Cortex of kidney (tissue), 1 donor: ENCODE measurements at places on chromosomes 3 and 15.

DNA sequence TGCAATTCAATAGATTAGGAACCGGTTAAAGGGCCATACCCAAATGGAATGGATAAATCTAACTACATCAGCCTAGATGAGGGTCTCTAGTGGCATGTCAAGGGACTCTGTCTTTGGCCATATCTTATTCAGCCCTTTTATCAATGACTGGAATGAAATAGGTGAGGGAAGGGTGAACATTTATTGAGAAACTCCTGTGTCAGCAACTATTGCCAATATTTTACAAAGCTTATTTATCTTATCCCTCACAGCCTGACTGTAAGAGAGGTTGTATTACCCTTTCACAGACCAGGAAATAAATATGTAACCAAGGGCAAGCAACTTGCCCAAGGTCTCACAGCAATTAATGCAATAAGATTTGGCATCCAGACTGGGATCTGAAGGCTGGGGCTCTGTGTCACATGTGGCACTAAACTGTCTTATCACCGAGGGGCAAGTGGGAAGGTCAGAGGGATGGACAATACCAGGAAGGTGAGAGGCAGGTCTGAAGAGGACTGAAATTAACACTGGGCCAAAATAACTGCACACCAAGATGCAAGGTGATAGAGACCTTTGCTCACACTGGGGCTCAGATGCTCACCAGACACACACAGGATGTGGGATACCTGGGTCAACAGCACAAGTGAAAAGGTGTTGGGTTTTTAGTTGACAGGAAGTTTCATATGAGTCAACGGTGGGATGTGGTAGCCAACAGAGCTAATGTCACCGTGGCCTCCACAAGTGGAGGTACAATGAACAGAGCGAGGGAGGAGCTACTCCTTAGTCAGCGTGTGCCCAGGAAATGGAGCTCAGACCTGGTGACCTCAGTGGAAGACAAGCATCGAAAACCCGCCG, 261.3 kb downstream of the RPLP1 start:
- DNase-seq, result no peak

DNA sequence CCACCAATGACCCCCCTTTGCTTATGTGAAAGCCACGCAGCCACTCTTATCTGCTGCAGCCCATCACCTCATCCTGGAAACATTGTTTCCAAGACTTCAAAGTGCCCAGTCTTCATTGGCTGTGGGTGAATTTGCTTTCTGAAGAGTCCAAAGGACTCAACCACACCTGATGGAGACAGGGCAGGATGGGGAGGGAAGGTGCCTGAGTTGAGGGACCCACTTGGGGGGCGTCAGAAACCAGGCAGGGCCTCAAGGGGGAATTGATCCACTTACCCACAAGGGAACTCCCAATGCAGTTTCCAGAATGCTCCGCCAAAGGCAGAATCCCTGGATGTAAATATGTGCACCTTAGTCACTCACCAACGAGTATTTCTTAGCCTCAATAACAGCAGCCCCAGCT, 147.9 kb upstream of the ATP2B2 start:
- no peak for DNase-seq

DNA sequence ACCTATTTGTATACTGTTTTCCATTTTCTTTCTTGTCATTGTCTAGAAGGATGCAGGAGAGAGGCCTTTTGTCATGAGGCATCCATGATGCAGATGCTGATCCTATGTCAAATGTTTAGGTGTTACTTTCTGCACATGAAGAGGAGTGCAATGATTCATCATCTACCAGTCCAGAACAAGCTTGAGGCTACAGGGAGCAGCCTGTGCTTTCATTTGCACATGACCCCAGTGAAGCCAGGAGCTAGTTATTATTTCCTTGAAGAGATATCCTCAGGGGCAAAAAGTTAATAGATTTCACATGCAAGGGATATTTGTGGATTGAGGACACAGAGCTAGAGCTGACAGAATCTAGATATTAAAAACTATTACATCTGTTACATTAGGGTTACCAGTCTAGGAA, 204.4 kb upstream of the TGFBR2 start:
- DNase-seq, result no peak

DNA sequence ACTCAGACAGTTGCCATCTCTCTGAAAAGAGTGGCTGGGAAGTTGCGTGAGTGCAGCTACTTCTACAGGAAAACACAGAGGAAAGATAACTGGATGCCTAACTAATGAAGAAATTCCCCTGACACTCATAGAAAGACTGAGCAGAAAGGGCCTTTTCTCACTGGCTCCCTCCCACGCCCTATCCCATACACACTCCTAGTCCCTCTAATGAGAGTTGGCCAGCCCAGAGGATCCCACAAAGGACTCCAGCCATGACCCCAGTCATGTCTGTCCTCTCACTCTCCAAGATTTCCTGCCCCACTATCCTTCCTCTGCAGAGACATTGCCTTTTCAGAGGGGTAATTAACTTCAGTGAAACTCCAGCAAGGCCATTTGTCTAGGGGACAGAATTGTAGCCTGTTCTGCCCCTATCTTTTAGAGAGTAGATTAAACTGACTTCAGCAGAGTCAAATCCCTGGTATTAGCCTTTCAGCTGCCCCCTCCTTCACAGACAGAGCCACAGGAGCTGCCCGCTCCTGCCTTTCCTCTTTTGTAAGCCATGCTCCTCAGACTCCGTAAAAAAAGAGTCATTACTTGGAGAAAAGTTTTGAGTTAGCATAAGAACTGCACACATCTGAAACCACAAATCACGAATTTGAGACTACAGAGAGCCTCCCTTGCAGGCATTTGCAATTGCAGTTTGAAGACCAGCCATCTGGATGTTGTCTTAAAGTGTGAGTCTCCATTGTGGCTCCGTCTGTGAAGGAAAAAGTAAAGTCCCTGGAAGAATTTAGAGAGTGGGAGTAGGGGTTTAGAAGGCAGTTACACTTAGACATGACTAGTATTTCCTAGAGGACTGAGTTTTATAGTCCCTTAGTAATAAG, 129.1 kb upstream of the SEMA6D start:
- DNase-seq, result no peak

GRCh38 chr15:74723754-74724334, 1.5 kb downstream of the CYP1A1 start:
- no peak for DNase-seq

- no peak for DNase-seq
Measured at GRCh38 chr3:53949541-53949940, 57.9 kb upstream of the SELENOK start.

- no peak for DNase-seq
Measured at GRCh38 chr3:180296971-180297370, 260.2 kb upstream of the PEX5L start.

DNA sequence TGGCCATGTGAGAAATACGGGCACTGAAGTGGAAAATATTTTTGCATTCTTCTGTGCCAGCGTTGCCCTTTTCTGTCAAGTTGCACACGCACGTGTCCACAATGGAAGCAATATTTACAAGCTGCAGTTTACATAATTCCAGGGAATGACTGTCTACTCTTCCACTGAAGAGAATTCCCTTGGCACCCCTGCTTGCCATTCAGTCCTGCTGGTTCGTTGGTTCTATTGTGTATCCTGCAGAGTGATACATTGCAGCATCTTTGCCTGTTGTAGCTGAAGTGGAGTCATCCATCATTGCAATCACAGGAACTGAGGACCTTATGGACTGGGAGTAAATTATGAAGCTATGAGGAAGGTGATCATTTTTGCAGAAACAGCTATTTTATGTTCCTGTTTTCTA, 759.4 kb downstream of the ROBO2 start:
- no peak for DNase-seq

DNA sequence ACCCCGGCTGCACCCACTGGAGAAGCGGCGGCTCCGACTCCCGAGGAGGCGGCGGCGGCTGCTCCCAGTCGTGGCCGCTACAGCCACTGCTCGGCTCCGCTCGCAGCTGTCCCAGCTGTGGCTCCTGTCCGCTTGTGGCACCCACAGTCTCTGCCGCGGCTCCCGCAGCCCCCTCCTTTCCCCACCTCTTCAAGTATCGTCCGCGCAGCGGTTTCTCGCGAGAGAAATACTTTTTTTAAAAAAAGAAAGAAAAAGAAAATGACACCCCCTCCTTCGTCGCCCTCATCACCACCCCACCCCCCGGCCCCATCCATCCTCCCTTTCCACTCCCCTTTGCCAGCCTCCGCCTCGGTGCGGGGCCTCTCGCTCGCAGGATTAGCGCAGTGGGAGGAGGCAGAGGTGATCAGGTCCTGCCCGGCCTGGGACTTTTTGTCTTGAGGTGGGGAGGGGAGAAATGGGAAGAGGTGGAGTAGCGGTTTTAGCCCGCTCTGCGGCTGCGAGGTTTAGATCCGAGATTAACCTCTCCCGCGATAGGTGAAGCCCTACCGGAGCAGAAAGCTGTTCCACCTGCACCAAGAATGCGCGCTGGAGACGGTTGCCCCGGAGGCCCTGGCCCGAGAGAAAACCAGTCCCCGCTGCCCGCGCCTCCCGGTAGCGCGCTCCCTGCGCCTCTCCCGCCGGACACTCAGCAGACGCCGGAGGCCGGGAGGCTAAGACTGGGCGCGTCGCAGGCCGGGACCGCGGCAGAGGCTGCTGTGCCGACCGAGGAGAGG, at the start of gene FBN1:
TSS of gene FBN1 (minus strand) at position 152 of the 773 bp plus-strand sequence. CDS start 940 bp downstream, outside the sequence.
- DNase-seq, result no peak
